Posterior vena cava (tissue), 2 donors: ENCODE measurements at places on chromosomes 5 and 9.

DNA sequence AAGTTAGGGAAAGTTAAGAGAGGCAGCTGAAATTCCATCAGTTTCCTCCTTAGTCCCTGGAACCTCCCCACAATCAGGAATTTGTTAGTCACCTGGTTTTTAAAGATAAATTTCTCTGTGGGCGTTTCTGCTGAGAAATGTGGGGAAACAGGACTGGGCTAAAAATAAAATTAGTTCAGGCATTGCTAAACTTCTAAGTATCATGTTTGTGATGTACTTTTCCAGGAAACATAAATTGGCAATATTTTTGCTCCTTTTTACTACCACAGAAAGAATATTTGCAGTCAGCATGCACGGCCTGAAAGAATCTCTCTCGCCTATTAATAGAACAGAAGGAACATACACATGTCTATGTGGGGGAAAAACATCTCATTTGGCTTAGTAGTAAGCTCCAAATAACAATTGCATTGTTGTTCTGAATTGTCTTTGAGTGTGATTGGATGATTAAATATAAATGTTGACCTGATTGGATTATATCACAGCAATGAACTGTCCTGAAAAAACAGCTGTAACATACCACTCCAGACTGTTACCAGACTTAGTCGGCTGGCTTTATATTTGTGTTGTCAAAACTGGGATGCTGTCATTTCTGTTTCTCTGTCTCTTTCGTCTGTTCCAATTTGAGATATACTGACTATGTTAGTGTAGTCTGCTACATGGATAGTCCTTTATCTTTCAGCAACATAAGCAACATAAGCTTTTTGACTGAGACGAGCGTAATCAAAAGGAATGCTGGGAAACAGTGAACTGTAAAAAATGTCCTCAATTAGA, 12.9 kb downstream of the TJP2 start:
- DNase-seq, result no peak

DNA sequence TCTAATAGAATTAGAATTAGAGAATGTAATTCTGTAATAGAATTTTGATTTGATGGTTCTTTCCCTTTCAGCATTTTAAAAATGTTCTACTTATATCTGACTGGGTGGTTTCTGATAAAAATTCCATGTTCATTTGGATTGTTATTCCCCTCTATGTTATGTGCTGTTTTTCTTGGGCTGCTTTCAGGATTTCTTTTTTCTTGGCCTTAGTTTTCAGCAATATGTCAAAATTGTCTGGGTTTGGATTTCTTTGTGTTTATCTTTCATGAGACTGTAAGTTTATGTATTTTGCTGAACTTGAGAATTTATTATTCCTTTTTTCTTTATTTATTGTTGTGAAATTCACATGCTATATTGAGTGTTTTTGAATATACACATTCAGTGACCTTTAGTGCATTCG, 189.1 kb downstream of the RANBP17 start:
- no peak for DNase-seq

DNA sequence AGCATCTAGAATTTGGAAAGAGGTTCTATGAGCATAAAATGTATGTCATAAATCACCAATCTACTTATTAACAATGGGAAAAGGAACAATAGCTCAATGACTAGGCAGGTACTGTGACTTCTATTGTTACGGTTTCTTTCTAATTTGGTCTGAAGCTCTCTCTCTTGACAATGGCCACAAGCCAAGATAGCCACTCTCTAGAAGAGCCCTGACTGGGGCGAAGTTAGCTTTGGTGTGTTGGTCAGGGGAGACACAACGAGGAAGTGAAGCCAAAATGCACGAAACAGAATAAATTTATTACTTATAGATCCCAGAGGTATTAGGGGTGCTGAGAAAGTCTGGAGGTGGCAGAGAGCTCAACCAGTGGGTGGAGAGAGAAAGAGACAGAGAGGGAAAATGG, 9.4 kb upstream of the RAD23B start:
- no peak for DNase-seq

GRCh38 chr5:154944716-154945115, 3.8 kb downstream of the MRPL22 start:
- DNase-seq, result no peak

GRCh38 chr5:105639511-105639910, 2031.2 kb downstream of the EFNA5 start:
- no peak for DNase-seq

DNA sequence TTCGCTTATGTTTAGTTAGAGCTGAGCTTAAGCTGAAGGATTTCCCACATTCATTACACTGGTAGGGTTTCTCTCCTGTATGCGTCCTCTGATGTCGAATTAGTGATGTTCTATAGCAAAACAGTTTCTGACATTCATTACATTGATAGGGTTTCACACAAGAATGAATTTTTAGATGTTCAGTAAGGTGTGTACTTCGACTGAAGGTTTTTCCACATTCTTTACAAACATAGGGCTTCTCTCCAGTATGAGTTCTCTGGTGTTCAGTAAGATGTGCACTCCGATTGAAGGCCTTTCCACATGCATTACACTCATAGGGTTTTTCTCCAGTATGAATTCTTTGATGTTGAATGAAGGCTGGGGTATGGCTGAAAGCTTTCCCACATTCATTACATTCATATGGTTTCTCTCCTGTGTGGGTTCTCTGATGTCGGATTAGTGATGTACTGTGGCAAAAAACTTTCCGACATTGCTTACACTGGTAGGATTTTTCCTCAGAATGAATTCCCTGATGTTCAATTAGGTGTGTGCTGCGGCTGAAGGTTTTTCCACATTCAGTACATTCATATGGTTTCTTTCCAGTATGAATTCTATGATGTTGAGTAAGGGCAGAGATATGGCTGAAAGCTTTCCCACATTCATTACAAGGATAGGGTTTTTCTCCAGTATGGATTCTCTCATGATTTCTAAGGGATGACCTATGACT, 14.6 kb downstream of the ZNF883 start:
- DNase-seq, result no peak

DNA sequence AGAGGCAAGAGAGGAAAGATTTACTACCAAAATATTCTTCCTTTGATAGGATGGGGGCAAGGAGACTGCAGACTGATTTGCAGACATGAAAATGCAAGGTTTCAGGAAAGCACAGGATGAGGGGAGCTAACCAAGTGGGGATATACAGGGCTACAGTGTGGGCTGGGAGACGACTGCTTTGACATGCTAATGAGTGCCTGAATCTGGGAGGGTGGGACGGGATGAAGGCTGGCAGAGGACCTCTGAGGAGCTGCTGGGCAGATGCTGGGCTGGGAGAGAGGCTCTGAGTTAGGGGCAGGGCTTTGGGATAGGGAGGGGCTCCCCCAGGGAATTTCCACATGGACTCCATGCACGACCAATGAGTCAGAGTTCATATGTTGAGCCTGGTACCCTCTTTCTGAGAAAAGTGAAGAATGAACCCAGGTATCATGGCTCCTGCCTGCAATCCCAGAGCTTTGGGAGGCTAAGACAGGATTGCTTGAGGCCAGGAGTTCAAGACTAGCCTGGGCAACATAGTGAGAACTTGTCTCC, 4.9 kb upstream of the CPLX2 start:
- DNase-seq, result no peak

DNA sequence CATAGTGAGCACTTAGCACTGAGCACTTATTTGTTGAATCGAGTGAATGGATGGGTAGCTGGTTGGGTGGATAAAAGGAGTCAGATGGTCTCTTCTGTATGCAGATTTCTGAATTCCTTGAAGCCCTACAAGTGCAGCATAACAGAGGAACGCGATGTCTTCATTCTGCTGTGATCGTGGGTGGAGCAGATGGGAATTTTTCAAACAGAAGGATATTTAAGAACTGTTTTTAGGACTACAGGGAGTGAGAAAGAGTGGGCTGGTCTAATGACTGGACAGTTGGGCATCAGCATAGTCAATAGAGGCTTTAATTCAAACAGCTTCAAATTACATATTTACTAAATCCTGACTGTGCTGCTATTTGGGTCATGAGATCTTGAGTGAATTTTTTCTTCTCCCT, 253.2 kb downstream of the CEMIP2 start:
- DNase-seq, result no peak

DNA sequence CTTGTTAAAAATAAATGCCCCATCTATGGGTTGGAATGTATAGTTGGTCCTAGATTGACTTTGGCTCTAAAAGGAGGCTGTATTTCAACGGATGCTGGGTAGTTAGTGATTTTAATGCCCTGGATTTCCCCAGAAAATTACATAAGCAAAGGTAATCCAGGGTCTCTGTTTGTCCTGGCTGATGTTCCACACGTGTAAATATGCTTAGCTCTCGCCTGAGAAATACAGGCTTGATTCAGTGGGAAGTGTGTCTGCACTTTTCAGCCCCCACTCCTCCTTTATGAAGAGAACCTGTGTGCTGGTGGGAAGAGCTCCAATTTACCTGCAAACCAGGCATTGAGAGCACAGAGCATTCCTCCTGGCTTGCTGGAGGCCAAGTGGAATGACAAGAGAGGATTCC, 294.6 kb upstream of the CLINT1 start:
- DNase-seq, result no peak

DNA sequence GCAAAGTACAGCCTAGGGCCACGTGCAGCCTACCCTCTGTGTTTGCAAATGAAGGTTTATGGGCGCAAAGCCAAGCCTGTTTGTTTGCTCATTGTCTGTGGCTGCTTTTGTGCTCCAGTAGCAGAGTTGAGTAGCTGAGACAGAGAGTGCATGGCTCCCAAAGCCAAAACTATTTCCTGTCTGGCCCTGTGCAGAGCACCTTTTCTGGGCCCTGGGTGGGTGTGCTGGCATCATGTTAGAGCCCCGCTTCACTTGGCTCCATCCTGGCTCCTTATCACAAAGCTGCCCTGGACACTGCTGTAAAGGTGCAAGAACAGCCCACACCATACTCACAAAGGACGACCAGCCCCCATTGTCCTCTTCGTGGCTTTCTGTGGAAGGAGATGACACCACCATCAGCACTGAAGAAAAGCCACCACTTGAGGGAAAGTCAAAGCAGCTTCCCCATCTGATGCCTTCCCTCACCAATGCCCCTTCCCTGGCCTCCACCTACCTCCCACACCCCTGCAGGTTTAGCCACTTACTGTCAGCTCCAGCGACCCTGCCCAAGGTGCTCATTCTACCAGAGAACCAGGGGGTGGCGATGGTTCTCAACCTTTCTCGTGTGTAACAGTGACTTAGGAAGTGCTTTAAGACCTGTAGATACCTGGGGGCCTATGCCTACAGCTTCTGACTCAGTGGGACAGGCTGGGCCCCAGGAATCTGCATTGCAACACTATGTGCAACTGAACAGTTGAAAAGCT, 23.4 kb downstream of the LCP2 start:
- DNase-seq, result no peak

DNA sequence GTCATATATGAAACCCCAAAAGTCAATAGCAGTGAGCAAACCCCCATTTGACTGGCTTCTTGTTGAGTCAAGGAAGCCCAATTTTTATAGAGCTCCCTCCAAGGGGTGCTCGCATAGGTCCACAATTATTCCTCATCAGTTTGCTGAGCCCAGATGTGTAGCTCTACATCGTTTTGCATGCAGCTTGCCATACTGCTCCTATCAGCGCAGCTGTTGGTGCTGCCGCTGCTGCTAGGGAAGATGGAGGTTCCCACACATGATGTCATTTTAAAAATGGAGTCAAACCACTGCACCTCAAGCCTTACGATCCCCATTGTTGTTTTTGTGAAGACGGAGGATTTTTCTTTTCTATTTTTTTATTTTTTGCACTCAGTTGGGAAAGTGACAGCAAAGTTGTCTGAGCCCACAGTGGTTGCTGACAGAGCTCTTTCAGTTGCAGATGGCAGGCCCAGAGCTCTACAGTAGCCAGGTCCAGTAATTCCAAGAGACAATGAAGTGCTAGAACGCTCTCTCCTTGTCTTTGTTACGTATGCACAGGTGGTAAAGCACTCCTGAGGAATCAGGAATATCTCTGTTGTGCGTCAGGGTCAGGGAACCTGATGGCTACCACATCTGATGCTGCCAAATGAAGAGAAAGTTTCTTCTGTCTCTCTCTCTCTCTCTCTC, 23.2 kb upstream of the C5orf63 start:
- no peak for DNase-seq
